ENCODE measurements at places on chromosomes 6 and 20. TPM values are rescaled to one million over a fixed set of nuclear protein-coding genes. Genes with fewer than 3 reads are reported as not detected.
A peak's percentile ranks its signal among the peaks of the same experiment; 100 is the strongest.

- peak; percentile 21 for DNase-seq
Observed at GRCh38 chr6:50602292-50602691, 111.0 kb upstream of the TFAP2D start.

DNA sequence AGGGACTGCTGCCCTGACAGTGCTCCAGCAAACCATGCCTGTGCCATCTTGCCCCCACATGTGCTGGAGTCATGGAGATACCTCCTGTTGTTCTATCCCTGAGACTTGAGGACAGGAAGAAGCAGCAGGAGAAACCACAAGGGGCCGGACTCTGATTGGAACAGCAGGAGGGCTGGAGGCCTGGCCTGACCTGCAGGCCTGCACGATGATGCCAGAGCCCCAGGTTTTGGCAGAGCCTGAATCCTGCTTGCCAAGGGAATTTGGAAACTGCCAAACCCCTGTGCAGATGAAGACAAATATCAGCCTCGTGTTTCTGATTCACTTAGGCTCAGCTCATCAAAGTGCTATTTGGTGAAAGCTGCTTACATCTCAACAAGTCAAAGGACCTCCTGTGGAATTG, 177.6 kb downstream of the MAFB start:
- DNase-seq, result no peak

DNA sequence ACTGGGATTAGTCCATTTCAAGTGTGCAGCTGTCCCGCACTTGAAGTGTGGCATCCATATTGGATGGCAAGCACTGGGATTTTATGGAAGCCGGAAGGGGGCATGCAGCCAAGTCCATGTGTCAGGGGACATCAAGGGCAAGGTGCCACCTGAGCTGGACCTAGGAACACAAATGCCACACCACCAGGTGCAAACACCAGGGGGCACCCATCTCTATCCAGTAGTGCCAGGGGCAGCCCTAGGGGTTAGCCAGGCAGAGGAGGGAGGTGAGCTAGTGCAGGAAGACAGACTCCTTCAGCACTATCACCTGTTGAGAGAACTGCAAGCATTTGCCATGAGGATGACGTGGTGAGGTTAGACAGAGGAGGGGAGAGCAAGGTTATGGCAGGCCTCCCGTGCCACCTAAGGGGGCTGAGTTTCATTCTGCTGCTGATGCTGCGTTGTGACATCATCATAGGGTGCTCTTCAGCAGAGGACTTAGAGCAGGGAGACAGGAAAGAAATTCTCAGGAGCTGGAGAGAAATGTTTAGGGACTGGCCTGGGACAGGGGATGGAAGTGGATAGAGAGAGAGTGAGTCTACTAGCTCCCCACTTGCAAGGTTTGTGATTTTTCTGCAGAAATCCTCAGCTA, 192.6 kb upstream of the SLC24A3 start:
- no peak for DNase-seq

CBLN4 gene
- total RNA-seq, result not detected

- peak; percentile 8 for DNase-seq
Observed at GRCh38 chr6:166707045-166707444, 80.0 kb upstream of the RPS6KA2 start.

DNA sequence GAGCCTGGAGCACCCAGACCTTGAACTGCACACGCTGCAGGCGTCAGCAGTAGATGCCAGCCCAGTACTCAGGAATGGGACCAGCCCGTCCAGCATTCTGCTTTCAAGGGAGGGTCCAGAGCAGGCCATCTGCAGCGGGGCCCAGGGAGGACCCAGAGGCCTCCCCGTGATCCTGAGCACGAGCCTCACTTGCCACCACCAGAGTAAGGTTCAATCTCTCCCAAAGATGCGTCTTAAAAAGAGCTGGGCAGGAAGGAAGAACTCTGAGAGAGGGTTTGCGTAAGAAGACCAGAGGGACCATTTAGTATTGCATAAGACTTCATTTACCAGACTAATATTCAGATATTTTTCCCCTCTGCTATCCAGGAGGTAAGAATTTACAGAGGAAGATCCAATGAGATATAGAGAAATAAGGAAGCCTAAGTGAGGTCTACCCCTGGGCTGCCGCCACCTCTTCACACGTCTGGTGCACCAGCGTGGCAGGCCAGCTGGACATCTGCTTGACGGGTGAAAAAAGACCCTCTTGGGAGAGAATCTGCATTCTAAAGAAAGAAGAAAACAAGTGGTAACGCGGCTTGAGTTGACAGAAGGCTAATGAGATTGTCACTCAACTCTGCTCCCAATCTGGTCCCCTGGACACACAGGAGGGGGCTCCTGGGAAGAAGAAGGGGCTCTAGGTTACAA, 107.3 kb downstream of the PRND start:
- DNase-seq, result no peak

GRCh38 chr6:43070028-43070632, 6.0 kb upstream of the PTK7 start:
- peak; percentile 76 for DNase-seq

DNA sequence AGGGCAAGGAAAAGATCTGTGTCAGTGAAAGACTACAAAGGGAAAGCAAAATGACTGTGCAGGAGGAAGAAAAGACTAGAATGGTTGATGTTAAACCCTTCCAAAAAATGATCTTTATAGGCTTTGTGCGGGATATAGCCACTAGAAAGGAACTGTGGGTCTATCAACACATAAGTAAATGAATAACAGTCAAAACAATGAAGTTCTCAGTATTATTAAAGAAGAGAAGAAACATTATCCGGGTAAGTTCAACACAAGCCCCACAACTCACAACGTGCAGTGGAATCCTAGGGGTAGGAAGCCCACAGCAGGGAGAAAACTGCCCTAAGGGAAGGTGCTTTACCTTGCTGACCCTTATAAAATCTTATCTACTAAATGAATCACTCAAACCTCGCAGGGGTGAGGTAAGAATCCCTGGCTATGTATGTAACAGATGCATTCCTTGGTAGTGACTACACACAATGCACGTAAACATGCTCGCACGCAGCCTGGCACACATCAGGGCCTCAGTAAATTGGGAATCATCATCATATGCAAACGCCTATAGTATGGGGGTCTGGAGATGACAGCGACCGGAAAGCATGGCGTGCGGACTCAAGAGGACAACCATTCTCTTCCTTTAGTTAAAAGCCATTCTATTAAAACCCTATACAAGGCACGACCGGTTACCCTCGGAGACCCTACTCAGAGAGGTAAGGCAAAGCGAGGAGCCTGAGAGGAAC, 11.3 kb downstream of the TFAP2A start:
- DNase-seq, result peak; percentile 85

DNA sequence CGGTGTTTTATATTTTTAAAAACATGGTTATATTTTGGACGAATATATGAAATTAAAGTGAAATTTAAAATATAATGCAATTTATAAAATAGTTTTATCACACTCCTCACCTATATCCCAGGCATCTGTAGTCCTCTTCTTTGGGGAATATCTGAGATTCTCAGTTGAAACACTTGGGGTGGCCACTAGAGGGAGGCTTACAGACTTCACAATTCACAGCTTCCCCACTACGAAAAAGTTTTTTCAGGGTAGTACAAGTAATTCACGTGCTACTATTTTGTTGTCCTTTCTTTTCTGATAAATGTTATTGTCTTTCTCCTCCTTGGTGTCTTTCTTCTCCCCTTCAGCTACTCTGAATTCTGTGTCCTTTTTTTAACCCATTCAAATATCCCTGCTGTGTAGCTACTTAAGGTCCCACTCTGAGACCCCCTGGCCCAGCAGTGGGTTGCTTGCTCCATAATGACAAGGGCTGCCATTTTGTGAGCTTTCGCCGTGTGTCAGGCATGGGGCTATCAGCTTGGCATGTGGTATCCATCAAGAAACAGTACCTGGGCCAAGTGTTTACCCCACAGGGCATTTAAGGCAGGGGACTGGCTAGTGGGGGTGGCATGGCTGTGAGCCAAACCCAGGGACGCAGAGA, 43.6 kb upstream of the PHACTR3 start:
- peak; percentile 11 for DNase-seq

DNA sequence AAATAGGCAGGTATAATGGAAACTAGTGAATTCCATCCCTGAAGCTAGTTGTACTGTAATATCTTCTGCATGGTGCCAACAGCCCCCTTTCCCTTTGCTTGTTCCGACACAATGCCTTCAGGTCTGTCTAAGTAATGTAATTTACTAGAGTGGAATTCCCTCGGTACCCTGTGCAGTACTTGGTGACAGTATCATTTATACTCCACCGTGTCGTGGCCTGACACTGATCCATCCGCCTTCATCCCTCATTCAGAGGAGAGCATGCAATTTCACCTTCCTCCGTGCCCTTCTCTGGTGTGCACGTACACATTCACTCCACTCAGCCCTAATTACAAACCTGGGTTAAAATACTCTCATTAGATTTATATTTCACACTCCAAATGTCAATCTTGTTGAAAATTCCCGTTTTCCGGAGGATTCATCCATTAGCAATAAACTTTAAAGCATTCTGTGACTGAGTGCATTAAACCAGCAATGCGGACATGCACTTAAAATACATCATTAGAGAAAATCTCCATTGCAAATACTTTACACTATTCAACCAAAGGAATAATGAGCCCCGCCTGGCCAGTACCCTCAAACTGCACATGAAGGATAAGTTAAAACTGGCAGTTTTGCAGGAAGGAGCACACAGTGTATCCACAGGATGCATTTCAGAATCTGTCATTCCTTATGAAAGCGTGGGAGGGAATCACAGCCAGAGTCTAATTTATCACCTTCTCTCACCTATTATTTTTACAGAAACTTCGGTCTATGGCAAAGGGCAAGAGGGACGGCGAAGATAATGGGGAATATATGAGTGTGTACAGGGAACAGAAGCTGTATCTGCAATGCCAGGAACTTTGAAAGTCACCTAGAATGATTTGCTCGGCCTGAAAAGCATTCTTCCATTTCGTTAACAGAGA, 182.5 kb downstream of the GJA10 start:
- DNase-seq, result no peak

GMEB2 gene
- total RNA-seq, result 5.0 TPM

TP53TG5 gene
- not detected for total RNA-seq

DNA sequence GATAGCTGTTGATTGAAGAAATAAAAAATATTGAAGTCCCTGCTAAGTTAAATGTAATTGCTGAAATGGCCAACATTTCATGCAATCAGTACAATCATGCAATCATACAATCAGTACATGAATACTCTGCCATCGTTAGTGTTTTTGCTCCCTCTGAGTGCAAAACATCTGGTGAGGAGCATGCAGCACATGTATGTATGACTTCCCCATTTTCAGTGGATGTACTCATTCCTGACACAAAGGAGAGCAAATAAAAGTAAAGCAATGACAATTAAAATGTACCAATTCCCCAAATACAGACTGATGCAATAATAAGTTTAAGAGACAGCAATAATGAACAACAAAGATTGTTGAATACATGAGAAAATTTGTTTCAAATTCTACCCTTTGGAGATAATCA, 140.7 kb downstream of the PLCB1 start:
- no peak for DNase-seq

GRCh38 chr6:50815436-50816114, 3.1 kb upstream of the TFAP2B start:
- DNase-seq, result peak; percentile 14

- DNase-seq, result no peak
Observed at GRCh38 chr20:31858760-31859083, 11.6 kb downstream of the DUSP15 start.

PRL gene
- not detected for total RNA-seq

GRCh38 chr20:57805747-57806146, 95.9 kb upstream of the PMEPA1 start:
- DNase-seq, result no peak

- DNase-seq, result peak; percentile 1
Observed at GRCh38 chr20:6829510-6830116, 62.1 kb downstream of the BMP2 start.
